ENCODE measurements at places on chromosomes 1 and 21.
A peak's percentile ranks its signal among the peaks of the same experiment; 100 is the strongest.

GRCh38 chr1:28326515-28326914 is 2.3 kb upstream of the MED18 start:
- DNase-seq: no peak

DNA sequence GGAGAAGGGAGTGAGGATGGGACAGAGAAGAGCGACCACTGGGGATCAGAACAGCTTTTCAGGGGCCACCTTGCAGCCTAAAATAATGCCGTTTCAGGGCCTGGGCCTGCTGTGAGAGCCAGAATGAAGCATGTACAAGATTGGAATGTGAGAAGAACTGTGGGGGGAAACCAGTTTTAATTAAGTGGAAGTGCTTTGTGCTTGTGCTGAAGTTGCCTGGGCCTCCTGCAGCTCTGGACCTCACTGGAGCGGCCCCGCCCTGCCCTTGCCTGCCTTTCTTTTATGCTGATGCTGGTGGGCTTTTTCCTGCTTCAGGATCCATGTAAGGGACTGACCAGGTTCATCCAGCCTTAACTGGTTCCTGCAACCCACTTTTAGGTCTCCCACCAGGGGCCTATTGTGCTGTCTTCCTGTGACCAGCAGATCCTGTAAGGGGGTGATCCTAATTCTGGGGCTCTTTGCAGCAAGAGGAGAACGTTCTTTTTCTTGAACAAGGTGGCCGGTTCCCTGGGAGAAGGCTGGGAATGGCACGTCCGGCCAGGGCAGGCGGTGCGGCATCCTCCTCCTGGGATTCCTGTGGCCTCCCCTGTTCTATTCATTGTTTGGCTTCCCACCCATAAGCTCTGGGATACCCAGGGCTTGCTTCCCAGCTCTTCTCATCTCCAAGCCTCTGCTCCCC is 3.2 kb downstream of the C1orf226 start:
- DNase-seq: no peak

DNA sequence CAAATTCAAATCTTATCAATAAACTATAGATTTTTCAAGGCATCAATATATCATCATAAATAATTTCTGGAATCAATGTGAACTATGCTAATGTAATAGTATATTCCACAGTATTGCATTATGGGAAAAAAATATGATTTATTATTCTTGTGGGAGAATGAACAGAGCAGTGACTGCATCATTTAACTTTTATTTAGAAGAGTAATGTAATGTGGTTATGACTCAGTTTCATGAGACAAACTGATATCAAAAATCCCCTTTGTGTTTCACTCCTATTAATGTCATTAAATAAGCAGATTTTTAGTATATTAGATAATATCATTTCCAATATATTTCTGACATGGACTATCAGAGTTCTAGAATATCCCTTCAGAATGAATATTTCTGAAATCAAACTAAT is 187.6 kb downstream of the LRRC40 start:
- no peak for DNase-seq

DNA sequence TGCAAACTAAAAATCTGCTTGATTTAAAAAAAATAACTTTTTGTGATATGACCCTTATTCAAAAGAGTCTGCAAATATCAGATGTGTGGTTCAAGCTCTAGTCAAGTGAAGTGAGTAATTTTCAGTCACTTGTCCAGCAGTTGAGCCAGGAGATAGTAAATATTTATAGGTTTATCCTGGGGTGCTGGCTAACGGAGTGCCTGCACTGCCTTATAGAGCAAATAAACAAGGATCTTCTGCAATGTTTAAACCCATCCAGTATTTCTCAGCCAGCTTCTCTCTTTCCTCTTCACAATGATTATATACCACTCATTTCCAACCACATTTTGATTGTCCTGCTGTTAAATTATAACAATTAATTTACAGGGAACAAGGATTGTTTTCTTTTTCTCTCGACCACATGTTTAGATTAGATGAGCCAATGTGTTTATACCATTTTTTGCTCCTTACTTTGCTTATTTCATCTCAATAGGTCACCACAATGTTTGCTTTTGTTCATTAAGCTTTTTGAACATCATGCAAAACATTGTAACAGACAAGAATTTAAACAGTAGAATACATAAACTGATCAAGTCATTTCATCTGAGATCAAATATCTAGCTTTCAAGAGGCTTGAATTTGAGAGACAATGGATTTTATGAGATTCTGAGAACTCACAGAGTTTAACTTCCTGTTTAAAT is 60.3 kb upstream of the GREM2 start:
- no peak for DNase-seq

DNA sequence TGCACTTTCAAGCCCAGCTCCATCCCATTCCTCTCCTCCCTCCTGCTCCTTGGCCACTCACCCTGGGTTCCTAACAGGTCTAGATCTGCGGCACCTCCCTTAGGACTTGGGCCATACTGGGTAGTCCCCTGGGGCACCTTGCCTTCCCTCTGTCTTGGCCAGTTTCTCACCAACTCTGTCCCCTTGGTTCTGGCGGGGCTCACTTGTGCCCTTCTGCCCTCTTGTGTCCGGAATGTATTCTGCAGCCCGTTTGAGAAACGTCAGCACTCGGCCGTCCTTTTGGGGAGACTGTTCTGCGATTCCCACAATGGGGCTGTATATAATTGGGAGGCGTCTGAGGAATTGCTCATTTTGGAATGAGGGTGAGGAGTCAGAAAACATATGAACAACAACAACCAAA is 162.4 kb downstream of the ZSCAN20 start:
- peak; percentile 66 for DNase-seq

DNA sequence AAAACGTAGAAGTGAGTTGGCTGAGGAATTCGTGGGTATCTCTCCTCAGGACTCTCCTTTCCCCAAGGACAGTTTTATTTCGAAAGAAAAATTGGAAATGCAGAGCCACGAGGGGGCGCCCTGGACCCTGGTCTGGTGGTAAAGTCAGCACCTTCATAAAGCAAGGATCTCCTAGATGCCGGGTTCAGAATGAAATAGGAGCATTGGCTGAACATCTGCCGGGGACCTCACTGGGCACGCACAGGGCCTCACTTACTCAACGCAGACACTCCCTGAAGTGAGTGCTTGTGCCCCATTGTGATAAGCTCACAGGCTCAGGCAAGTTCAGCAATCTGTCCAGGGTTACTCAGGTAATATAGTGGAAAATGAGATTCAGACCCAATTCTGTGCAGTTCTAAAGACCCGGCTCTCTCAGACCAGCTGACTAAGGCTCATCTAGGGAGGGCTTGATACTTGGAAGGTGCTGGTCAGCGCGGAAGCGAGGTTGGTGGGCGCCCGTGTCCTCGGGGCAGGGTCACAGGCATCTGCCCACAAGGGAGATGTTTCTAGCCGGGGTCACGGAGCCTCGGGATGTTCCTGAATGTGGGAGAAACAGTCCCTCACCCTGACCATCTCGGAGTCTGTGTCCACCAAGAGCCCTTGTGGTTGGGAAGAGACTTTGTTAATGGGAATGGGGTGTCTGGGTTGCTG is 55.7 kb upstream of the ETV3 start:
- DNase-seq: peak; percentile 79

- peak; percentile 62 for DNase-seq
Measured at GRCh38 chr1:227447531-227447990, 115.8 kb upstream of the ZNF678 start.

- no peak for DNase-seq
Measured at GRCh38 chr21:45975020-45975666, 6.4 kb upstream of the COL6A1 start.

DNA sequence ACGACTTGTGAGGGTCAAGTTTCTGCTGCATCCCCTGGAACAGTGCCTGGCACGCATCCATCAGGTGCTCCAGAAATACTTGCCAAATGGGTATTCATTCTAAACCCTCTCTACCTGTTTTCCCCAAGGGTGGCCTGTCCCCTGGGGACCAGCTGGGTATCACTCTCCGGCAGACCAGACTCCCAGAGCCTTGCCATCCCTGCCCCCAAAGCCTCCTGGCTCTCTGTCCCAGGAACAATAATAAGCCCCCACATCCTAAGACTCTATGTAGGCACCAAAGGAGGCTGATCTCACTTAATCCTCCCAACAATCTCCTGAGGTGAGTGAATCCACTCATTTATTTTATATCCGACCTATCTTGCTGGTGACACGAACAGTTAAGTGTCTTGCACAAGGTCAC is 96.7 kb downstream of the MRPL37 start:
- DNase-seq: no peak

GRCh38 chr1:223714849-223715603 is 2.7 kb downstream of the CAPN2 start:
- no peak for DNase-seq

DNA sequence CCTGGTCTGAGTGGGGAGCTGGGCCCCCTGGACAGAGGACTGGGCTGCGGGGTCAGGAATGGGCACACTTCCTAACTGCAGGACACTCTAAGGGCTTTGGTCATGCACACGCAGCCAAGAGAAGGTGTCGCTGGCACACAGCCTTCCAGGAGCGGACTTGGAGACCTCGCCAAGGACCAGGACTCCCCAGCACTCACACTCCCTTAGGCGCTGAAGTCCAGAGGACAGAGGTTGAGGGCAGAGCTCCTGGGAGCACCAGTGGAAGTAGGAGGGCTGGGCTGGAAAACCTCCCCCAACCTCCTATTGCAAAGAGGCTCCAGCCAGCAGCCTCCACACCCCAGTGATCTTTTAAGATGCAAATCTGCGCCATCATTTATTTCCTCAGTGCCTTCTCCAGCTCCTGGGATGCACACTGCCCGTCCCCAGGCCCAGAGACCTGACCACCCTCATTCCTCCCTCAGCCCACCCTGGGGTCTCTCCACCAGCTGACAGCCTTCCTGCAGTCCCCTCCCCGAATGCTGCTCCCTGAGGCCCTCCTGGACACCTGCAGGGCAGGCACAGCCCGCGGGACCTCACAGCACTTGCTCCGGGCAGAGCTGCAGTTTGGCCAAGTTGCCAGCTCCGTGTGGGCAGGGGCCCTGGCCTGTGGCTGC is 3.0 kb downstream of the TSPEAR start:
- peak; percentile 61 for DNase-seq

DNA sequence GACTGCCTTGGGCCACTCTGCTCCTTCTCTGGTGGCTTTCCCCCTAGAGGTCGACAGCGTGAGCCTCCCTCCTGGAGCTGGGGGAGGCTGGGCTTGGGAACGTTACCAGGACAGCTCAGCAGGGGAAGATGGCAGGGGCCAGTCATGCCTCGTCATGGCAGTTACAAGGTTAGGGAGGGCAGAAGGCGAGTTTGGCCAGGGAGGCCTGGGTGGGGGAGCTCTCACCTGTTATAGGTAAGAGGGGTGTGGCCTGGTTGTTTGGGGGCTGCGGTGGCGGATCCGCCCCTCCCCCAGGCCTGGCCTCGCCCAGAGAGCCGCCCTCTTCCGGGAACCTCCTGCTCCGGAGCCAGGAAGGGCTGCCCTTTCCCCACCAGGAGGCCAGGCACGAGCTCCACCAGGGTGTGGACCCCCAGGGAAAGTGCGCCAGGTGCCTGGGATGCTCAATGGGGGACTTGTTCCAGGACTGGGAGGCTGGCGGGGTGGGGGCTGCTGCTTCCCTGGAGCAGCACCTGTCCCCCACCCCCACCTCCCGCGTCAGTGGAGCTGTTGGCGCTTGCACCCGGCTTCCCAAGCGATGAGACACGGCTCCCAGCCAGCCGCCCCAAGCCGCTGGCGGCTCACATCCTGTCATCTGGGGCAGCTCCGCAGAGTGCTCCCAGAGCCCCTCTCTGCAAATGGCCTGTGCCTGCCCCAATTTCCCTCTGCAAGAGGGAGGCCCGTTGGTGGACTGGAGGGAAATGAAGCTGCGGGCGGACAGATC is 23.6 kb upstream of the PKP1 start:
- DNase-seq: no peak

GRCh38 chr1:165899461-165899941 is 72.1 kb downstream of the UCK2 start:
- DNase-seq: no peak

DNA sequence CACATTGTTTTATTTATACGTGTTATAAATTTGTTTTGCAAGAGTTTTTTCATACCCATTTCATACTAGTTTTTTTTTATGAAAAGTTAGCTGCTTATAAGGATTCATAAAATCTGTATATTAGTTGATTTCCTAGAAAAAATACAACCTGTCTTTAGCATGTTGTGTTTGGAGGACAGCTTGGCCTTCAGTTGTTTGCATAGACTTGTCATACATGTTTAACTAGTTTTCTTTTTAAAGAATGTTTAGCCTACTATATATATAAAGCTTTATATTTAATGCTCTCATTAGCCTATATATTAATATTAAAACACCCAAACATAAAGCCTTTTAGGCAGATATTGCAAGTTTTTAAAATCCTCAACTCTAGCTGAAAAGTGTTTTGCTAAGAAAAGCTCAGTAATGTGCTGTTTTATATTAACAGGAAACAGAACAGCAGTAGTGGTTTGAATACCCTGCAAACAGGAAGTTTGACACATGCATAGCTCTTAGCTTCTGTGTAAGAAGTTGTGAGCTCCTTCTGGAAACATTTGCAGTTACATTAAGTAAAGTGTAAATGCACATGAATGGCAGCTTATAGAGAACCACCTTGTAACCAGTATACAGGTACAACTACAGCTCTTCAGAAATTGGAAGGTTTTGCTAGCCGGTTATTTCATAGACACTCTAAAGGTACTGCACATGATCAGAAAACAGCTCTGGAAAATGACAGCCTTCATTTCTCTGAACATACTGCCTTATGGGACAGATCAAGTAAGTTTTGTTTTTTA is at the start of gene PRKACB:
Gene PRKACB, plus strand, starts transcription at position 476 of the 770 bp plus-strand sequence. Its CDS starts 91 bp downstream, at position 567.
- DNase-seq: no peak

- no peak for DNase-seq
Measured at GRCh38 chr1:100131623-100132022, 1.1 kb downstream of the SASS6 start.

DNA sequence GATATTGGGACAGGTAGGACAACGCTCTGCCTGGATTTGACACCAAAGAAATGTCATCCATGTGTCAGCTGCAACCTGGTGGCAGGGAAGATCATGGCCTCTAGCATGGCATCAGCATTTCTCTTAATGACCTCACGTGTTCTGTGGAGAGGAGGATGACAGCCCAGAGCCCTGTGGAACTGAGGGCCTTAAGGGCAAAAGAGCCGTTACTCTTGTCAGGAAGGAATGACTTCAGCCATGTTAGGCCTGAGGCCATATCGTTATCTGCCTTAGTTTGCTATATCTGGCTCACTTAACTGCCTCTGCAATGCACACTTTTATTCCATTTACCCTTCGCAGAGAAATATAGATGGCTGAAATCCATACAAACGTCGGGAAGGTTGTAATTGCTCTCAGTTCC is 83.2 kb upstream of the PBX1 start:
- DNase-seq: no peak

DNA sequence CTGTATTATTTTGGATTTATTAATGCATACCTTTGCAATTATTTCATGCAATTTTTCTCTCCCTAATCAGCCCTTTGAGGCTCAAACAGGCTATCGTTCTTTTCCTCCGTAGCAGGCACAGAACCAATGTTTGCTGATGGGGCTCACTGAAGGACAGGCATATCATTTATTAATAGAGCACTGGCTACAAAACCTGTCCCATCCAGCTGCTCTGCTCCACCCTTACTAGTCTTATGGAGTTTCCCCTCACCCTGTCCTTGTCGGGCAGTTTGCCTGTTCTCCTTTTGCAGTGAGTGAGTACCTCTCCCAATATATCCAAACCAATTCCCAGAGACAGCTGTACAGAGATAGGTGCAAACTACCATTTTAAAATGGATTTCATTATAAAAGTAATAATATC is 16.6 kb upstream of the FCAMR start:
- DNase-seq: no peak

All from kidney (tissue), 22 donors.